ENCODE measurements at places on chromosomes 7 and 10.

GRCh38 chr7:131517218-131517923, 39.1 kb downstream of the PODXL start:
- no peak for DNase-seq

- DNase-seq = no peak
These were observed 73.5 kb upstream of the MKLN1 start for GRCh38 chr7:131254211-131254610.

GRCh38 chr10:69317626-69318105, 39.4 kb downstream of the HK1 start:
- no peak for DNase-seq

- no peak for DNase-seq
These were observed 187.5 kb upstream of the AOAH start for GRCh38 chr7:36911788-36912187.

DNA sequence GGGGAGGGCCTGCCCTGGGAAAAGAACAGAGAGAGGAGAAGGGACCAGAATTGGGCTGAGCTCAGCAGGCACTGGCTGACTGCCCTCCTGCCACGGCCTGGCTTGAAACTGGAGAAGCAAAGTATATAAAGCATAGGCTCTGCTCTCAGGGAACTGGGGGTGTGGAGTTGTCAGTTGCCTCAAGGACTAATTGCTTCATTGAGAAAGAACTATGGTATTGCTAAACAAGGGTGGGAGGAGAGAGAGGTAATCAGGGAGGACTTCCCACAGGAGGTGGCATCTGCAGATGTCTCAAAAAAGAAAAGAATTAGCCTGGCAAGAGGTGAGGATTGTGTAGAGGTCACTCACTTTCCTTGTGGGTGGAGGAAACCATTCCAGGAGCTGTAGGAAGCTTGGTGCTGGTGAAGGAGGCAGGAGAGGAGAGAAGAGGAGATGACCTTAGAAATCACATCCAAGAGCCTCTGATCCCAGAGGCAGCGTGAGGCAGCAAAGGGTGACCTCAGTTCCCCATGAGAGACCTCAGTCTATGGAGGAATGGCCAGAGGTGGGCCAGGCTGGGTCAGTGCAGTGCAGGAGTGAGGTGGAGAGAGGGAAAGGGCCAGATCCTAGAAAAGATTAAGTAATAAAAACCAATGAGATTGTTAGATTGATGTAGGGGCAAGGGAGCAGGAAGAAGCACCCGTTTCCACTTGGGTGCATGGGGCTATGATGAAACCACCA, 2.4 kb downstream of the PILRB start:
- DNase-seq = no peak

- no peak for DNase-seq
These were observed 2.2 kb upstream of the MYL10 start for GRCh38 chr7:101631224-101631714.

- no peak for DNase-seq
These were observed 98.1 kb downstream of the LRRC4 start for GRCh38 chr7:127933146-127933545.

Measured in hematopoietic multipotent progenitor cell (in vitro differentiated cells).